ENCODE measurements at places on chromosomes 4 and X.

DNA sequence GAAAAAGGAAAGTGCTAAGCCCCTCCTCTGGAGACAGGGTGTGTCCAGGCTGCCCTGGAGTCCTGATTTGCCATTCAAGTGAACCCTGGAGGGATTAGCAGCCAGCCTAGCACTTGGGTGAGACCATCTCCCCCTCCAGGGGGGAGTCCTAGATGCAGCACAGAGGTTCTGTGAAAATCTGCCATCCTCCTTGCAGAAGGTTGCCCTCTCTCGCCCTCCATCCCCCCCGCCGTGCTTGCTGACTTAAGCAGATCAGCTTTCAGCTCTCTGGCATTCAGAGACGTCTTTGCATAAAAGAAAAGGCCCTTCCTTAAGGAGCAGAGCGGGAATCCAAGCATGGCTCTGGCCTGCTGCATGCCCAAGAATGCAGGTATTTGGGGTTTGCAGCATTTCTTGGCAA, 102.1 kb upstream of the SCML1 start:
- no peak for DNase-seq

DNA sequence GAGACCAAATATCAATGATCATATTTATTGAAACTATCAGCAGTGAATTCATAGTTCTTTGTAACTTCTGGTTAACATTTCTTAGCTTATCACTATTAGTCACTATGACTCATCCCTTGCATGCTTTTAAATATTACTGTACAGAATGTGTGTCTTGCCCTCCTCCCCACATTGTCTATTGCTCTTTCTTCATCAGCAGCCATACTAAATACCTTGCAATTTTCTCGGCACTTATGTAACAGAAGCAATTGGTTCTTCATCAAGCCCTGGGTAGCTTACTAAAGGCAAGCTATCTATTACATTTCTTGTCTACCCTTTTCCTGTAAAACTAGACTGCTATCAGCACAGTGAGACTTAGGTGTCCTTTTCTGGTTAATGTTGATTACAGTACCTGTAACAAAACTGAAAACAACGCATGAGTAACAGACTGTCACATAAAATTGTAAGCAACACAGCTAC, 8.2 kb downstream of the KLHL4 start:
- DNase-seq: no peak

GRCh38 chr4:87188048-87188447, 32.4 kb downstream of the KLHL8 start:
- no peak for DNase-seq

GRCh38 chr4:76830964-76831703, 66.8 kb downstream of the SOWAHB start:
- DNase-seq: no peak

DNA sequence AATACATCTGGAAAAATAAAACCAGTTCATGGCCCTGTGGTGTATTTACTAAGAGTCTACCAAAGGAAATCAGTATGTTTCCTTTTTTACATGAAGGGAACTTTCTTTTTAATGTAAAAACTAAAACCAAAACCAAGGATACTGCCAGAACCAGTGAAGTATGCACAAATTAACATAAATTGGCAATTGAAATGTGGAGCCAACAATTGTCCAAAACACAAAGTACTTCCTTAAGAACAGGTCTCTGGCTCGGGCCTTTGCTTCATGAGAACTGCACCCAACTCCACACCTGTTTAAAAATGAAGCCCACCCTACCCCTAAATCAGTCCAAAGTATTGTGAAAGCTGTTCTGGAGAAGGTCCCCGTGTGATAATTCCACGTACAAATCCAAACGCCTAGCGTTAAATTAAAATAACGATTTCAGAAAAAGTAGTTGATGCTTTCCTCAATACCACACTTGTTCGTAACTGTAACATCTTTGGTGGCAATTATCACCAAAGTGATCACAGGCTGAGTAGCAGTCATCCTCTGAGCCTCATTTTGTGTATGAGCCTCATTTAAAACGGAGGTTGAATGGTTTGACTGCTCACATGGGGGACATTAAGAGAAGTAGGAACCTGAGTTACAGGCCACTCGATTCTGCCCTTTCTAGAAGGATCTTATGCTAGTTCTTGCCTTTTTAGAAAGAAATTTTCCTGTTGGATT, 93.0 kb downstream of the GEMIN8 start:
- no peak for DNase-seq

GRCh38 chr4:25628451-25628850, 27.2 kb upstream of the SLC34A2 start:
- DNase-seq: no peak

GRCh38 chr4:13888112-13888511, 260.6 kb upstream of the BOD1L1 start:
- DNase-seq: no peak

- peak; percentile 7 for DNase-seq
Measured at GRCh38 chr4:87679449-87680169, 29.5 kb downstream of the DMP1 start.

DNA sequence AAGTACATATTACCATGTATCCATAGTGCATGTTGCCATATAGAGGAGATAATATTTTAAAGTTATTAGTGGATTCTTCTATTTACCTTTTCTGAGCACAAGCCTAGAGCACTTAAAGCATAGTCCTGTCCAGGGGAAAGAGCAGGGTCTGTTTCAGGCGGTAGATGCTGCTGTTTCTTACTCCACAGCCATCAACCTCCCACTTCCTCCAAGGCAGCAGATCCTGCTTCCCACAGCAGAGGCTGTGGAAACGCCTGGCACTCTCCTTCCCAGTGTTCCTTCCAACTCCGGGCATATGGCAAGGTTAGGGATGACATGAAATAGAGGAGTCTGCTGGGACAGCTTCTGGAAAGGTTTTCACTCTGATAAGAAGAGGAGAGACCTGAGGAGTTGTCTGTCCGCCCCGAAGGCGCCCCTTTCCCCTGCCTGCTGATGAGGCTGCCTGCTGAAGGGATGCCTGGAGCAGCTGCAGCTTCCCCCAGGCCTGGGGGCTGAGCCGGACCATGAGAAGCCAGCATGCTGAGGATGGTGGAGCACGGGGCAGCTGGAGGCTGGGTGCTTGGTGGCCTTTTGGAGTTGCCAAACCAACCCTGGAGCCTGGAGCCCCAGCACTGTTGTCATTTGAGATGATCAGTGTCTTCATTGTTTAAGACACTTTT, 43.9 kb upstream of the SLC25A4 start:
- DNase-seq: no peak

DNA sequence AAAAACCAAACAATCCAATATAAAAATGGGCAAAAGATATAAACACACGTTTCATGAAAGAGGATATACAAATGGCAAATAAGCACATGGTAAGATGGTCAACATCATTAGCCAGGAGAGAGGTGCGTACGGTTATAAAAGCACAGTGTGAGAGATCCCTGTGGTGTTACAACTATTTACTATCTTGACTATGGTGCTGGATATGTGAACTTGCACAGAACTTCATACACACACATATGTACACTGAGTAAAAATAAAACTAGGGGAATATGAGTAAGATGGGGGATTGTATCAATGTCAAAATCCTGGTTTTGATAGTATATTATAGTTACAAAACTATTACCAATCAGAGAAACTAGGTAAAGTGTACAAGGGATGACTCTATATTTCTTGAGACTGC, 8.4 kb downstream of the FBXO8 start:
- no peak for DNase-seq

GRCh38 chr4:39406763-39407583, at the start of gene KLB:
KLB (plus strand) TSS chr4:39406930; CDS start chr4:39406950, 20 bp downstream.
- DNase-seq: no peak

DNA sequence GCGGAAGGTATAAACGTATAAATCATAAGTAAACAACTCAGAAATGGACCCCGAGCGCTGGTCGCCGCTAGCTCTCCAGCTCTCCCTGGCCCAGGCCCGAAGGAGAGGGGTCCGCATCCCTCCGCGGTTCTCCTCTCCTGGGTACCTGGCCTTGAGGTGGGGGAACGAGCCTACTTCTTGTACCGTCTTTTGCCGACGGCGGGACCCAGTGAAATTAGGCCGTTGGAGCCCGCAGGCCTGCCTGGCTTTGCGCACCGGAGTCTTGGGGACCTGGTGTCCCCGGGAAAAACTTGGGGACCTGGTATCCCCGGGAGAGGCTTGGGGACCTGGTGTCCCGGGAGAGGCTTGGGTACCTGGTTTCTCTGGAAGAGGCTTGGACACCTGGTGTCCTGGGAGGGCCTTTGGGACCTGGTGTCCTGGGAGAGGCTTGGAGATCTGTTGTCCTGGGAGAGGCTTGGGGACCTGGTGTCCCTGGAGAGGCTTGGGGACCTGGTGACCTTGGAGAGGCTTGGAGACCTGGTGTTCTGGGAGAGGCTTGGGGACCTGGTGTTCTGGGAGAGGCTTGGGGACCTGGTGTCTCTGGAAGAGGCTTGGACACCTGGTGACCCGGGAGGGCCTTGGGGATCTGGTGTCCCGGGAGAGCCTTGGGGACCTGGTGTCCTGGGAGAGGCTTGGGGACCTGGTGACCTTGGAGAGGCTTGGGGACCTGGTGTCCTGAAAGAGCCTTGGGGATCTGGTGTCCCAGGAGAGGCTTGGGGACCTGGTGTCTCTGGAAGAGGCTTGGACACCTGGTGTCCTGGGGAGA, 12.0 kb downstream of the SHOX start:
- DNase-seq: no peak

DNA sequence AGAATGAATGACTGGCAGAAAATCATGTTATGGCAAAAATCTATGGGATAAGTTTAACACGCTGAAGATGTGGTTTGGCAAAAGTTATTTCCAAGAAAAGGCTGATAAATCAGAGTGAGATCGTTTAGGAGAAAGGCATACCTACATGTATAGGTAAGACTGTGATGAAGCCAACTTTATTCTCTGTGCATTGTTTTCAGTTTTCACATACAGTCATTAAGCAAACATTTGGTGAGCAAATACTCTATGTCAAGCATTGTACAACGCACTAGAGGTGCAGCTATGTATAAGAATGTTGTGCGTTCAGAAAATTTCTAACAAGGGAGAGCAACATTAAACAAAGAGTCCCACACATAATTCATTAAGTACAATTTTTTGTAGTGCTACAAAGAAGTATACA, 121.7 kb downstream of the TEX13A start:
- DNase-seq: no peak

GRCh38 chr4:121510341-121510874, 129.6 kb upstream of the QRFPR start:
- DNase-seq: no peak

DNA sequence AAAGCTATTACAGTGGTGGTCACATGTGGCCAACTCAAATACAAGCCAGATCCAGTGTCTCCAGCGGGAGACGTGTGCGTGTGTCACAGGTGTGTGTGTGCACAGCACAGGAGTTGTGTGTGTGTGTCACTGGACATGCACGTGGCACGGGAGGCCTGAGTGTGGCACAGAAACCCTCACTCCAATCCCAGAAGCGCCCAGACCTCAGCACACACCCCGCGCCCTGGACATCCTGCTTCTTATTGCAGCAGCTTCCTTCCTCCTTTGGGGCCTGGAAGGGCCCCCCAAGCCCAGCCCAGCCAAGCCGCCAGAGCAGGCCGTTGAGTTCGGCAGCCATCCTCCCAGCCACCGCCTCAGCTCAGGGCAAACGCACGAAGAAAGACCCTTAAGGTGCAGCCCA, 37.9 kb downstream of the ACOX3 start:
- DNase-seq: no peak

- DNase-seq: no peak
Measured at GRCh38 chrX:150036641-150037040, 98.3 kb upstream of the EOLA2 start.

DNA sequence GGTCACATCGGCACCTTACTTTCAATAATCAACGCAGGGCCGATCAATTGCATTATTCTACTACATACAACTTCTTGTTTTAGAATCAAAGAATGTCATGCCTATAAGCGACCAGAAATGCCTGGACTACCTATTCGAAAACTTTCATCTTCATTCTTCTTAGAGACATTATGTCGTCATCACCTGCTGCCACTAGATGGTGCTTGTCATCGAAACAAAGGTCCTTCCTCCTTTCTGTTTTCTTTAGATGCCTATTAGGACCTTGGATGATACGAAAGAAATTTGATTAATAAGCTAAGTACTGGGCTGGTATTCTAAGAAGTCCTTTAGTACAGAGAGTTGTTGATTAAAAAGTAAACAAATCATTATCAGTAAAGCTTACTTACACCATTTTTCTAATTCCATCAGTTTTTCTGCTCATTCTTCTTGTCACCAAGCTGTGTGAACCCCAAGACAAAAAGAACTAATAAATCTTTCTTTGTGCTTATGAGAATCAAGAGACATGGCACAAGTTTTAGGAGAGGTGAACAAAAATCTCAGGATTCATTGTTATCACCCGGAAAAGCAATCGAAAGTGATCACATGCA, 154.5 kb upstream of the SLC4A4 start:
- peak; percentile 16 for DNase-seq

DNA sequence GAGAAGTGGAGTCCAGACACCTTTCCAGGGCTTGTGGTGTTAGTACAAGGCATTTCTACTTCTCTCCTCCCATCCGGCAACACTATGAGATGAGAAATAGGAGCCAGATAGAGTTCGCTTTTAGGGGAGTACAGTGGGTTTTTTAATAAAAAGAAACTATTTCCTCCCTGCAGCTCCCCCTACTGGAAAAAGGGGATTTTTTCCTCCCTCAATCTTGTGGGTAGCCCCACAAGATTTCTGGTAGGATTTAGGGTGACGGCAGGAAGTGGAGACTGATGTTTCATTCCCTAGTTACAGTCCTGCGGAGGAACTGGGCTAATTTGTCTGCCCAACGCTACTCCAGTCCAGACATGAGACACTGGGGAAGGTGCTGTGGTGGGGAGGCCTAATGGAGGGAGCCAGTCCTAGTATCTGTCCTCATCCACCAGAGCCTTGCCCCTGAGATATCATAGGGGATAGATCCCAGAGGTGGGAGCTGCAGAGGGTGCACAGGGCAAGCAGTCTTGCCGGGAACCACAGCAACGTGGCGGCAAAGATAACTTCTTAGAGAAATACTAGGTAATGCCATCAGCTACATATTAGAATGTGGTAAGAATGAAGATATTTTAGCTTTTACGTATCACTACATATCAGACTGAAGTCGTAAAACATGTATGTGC, 45.5 kb upstream of the PRKG2 start:
- DNase-seq: no peak

GRCh38 chrX:37959212-37960021, 46.9 kb upstream of the SYTL5 start:
- DNase-seq: no peak

DNA sequence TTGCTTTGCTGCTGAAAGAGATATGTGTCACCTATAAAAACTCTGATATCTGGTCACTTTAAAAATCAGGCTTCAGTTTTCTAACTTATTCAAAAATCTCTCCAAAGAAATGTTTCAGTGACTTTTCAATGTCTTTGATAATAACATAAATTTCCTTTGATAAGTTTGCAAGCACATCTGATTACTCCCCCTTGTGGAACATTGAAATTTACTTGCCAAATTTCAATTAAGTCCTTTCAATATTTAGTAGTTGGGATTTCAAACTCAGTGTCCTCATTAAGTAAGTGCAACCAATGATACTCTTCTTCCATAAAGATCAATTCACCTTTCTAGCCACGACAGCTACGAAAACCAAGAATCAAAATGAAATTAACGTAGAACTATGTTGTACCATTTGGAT, 151.3 kb upstream of the FAM47C start:
- no peak for DNase-seq

DNA sequence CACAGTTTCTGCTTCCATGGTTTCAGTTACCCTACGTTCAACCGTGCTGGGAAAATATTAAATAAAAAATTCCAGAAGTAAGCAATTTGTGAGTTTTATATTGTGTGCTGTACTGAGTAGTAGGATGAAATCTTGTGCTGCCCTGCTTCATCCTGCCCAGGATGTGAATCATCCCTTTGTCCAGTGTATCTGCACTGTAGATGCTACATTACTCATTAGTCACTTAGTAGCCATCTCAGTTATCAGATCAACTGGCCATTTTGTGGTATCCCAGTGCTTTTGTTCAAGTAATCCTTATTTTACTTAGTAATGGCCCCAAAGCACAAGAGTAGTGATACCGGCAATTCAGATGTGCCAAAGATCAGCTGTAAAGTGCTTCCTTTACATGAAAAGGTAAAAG, 97.9 kb downstream of the COX18 start:
- DNase-seq: no peak

Data from stimulated activated CD8-positive, alpha-beta memory T cell treated with anti-CD3 and anti-CD28 coated beads, Interleukin-4, amount 100 ng/mL, for 24 hours (primary cell).